ENCODE measurements at places on chromosomes 3 and 15.

DNA sequence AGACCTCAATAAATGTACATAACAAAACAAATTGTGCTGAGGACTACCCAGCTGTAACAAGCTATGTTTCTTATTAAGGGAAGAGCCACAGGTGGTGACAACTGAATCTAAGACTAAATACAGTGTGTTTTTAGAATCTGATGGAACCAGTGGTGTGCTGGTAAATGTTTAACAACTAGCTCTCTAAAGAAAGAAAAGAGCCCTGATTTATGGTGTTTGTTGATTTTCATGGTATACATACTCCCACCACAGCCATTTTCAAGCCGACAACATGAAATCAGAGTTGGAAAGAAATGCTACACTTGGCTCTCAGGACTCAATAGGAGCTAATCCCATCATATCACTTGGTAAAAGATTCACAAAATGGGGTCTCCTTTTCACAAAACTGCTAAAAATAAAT lies 89.8 kb upstream of the FNDC3B start:
- no peak for DNase-seq

GRCh38 chr3:78941587-78941986 lies 826.2 kb downstream of the ROBO1 start:
- DNase-seq = no peak

GRCh38 chr15:39987821-39988220 lies 51.2 kb downstream of the SRP14 start:
- no peak for DNase-seq

- DNase-seq = no peak
Observed at GRCh38 chr3:177284383-177284881, 87.2 kb upstream of the TBL1XR1 start.

DNA sequence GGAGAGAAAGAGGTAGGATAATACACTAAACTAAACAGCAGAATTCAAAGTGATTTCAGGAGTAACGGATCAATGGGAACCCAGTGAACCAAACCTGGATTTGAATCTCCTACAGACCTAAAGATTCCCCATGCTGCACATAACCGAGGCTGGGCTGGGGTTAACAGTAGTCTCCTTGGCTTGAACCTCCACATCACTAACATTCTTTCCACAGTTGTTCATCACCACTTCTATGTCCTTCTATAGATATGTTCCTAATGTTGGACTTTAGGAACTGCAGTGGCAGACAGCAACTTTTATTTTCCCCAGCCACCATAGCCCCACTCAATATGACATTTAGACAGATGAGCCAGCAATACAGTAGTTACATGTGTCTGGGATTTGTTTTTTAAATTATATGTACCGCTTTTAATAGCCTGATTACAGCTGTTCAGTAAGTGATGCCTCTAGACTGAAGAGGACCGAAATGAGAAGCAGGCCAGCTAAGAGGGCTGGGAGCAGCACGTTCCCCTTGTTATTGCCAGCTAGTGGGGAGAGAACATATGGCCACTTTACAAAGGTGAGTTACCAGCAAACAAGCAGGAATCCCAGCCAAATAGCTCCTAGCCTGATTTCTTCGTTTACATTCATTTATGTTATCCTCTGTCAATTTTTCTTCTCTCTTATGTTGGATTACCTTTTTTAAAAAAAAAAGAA lies 472.6 kb upstream of the CDIN1 start:
- no peak for DNase-seq

DNA sequence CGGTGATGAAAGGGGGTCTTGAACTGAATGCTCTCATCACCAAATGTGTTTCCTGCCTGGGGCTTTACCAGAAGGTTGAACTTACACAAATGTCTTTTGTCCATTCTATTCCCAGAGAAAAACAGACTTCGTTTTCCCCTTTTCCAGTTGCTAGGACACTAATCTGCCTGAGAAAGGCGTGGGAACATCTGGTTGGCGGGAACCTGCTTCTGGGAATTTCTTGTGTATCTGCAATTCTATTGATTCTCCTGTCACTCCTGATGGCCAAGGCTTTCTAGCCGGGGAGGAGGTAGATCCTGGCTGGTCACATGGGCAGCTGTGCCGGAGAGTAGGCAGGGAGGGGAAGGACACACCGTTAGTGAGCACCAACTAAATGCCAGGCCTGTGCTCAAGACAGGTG lies 31.1 kb upstream of the CCDC174 start:
- DNase-seq = no peak

DNA sequence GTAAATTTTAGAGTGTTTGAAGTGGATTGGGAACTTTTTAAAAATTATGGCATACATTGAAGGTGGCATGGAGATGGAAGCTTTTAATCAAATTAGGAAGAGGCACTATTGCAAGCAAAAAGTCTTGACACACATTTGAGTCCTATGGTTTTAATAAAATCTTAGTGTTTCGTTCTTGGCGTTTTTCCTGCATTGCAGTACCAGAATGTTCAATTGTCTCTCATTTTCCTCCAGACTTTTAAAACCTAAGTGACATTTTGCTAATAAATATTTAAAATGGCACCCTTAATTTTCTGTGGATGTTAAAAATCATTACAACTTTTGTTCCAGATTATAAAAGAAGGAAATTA lies 2.2 kb downstream of the TGFBR2 start:
- DNase-seq = no peak

- DNase-seq = no peak
Observed at GRCh38 chr15:34085746-34086145, 15.9 kb downstream of the EMC7 start.

GRCh38 chr3:40166997-40167396 lies 142.5 kb upstream of the EIF1B start:
- DNase-seq = no peak
